ENCODE measurements at places on chromosomes 5 and 9.

- peak; percentile 48 for DNase-seq
Observed at GRCh38 chr9:133995012-133995896, 3.1 kb upstream of the VAV2 start.

DNA sequence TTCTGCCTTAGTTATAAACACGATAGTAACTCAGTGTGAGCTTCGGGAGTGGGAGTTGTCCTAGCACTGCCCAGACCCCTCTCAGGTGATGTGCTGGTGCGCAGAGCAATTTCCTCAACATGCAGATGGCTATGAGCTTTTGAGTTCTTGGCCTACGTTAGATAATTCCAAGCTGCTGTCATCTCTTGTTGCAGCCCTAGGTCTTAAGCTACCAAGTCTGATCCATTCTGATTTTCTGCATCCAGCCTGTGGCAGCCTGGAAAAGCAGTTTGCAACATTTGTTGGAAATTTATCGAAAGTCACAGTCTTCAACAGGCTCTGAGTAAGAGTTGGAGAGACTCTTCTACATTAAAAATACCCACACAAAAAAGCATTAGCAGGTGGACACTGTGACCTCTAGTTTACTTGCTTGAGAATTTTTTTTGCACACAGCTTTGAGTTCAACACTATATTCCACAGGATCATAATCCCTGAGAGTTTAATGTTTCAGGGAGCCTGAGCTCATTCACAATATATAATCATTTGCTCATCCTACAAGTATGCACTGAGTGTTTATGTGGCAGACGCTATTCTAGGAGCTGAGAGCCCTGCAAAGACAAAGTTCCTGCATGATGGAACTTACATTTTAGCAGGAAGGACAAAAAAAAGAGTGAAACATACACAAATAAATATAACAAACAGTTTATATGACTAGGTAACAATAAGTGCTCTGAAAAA is 91.6 kb downstream of the UBE2QL1 start:
- DNase-seq = no peak

DNA sequence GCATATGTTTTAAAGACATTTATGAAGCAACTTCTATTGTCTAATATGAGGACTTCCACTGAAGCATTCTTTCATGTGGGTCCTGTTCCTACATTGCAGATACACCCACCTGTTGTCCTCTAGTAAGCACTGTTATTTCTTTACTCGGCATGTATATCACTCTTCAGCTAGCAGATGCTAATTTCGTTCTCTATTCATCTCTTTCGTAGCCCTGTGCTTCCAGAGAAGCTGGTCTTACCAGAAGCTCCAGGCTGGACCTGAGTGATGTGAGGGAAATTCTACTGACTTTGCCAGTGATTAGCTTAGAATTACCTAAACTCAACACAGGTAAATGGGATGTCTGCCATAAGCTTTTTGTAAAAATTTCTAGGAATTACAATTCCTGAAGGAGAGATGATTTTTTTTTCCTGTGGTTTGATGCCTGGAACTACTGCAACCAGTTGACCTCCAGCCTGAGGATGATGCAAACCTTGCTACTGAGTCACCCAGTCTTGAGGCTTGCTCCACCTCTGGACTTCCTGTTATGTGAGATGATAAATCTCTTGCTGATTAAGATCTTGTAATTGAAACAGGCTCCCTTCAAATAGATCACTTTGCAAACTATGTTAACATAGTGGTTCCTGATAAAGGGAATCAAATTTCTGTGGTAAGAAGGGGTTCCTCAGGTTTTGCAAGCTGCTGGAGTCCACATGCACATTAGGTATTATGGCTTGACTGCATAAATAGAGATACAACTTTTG is 52.2 kb upstream of the SPINK5 start:
- DNase-seq = no peak

GRCh38 chr9:86907346-86907745 is 40.0 kb downstream of the GAS1 start:
- no peak for DNase-seq

- DNase-seq = no peak
Observed at GRCh38 chr5:113331209-113331551, 103.6 kb downstream of the TSSK1B start.

DNA sequence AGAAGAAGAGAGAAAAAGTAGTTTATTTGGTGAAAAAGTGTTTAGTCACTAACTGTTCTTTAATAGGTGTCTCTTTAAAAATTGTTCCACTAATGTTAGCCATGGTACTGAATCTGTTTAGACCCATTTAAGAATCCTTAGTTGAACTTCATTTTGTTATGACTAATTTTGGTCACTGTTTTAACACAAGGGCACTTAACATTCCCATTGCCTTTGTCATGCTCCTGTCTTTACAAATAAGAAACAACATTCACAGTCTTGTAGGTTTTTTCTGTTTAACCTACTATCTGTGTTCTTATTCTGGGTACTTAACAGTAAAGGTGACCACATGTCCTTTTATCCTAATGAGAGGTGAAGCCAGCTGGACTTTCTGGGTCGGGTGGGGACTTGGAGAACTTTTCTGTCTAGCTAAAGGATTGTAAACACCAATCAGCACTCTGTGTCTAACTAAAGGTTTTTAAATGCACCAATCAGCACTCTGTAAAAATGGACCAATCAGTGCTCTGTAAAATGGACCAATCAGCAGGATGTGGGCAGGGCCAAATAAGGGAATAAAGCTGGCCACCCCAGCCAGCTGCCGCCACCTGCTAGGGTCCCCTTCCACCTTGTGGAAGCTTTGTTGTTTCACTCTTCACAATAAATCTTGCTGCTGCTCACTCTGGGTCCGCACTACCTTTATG is 116.7 kb downstream of the WDR70 start:
- no peak for DNase-seq

- no peak for DNase-seq
Observed at GRCh38 chr5:169705322-169705721, 68.2 kb downstream of the DOCK2 start.

- DNase-seq = no peak
Observed at GRCh38 chr5:181112476-181112875, 18.5 kb downstream of the OR2V1 start.

- no peak for DNase-seq
Observed at GRCh38 chr9:133527444-133527920, 2.7 kb upstream of the MYMK start.

GRCh38 chr9:7394002-7394774 is 405.4 kb downstream of the DMAC1 start:
- DNase-seq = peak; percentile 97

GRCh38 chr5:127696683-127697082 is 6.5 kb upstream of the CCDC192 start:
- DNase-seq = no peak

GRCh38 chr9:124521142-124521541 is 13.9 kb upstream of the NR5A1 start:
- DNase-seq = no peak

DNA sequence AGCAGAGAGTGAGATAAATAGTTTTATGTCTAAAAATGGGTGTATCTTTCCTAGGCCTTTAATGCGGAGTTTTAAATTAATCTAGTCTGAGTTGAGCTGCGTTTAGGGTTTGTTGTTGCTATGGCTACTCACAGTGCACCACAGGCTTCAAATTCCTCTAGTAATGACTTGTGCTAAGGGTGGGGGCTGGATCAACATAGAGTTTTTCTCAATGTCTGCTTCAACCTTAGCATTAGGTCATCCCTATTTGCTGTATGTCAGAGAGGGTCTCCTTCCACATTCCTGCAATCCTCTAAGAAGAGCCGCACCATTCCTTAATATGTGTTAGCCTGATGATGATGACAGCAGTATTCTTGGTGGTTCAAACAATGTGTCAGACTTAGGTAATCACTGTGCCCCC is 465.6 kb upstream of the KIF2A start:
- no peak for DNase-seq

GRCh38 chr9:121700165-121700831 is 48.9 kb downstream of the DAB2IP start:
- peak; percentile 71 for DNase-seq

GRCh38 chr9:14205463-14205862 is 108.5 kb downstream of the NFIB start:
- DNase-seq = no peak

DNA sequence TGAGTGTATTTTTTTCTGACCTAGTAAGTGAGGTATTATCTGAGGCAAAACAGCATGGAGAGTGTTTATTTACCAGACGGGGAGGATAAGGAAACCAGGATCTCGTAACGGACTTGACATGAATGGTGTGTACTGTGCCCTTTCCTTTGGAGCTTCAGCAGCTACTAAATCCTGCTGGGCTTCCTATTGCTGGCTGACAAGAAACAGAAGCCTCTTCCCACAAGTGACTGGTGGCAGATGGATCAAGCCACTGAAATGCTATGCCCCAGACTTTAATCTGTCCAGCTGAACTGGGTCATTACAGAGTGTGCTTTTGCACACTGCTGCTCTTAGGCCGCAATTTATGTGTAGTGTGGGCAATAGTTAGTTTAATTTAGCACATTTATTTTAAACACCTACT is 162.7 kb upstream of the MRPS30 start:
- DNase-seq = peak; percentile 34

GRCh38 chr5:66653325-66653724 is 57.1 kb downstream of the MAST4 start:
- no peak for DNase-seq

- DNase-seq = no peak
Observed at GRCh38 chr9:37038943-37039464, 4.9 kb upstream of the PAX5 start.

- DNase-seq = no peak
Observed at GRCh38 chr5:112734597-112734996, 3.1 kb upstream of the APC start.

GRCh38 chr5:9869616-9870288 is 239.6 kb upstream of the TAS2R1 start:
- DNase-seq = no peak

DNA sequence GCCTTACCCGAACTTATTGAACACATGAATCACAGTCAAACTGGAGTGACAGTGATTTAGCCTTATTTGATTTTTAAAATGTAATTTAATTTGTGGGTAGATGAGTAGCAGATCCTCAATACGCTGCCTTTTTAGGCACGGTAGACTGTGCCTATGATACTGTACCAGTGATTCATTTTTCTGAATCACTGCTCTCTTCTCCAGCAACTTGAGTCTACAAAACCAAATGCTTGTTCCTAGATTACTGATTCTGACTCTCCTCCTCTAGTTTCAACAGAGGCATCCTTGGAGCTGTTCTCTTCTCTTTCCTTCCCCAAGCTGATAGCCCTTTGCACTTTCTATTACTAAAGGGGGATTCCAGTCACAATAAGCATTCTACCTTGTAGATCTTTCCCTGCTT is 94.3 kb upstream of the IL7R start:
- no peak for DNase-seq

GRCh38 chr9:4883326-4883873 is 90.7 kb downstream of the RCL1 start:
- no peak for DNase-seq

- no peak for DNase-seq
Observed at GRCh38 chr5:178322736-178323540, 90.3 kb upstream of the PHYKPL start.

DNA sequence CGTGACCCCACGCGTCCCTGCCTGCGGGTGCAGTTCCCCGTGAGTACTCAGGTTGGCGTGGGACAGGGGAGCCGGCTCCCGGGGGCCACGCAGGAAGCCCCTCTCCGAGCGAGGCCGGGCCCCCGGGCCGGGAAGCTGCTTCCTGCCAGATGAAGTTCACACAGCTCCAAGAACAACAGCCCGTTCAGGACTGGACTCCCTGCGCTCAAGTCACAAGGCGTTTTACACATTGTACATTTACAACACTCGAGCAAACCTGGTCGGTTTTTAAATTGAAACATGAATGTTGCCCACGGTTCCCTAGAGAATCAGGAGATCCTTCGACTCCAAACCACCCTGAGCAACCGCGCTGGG is 22.4 kb downstream of the SLC9A3 start:
- peak; percentile 73 for DNase-seq

DNA sequence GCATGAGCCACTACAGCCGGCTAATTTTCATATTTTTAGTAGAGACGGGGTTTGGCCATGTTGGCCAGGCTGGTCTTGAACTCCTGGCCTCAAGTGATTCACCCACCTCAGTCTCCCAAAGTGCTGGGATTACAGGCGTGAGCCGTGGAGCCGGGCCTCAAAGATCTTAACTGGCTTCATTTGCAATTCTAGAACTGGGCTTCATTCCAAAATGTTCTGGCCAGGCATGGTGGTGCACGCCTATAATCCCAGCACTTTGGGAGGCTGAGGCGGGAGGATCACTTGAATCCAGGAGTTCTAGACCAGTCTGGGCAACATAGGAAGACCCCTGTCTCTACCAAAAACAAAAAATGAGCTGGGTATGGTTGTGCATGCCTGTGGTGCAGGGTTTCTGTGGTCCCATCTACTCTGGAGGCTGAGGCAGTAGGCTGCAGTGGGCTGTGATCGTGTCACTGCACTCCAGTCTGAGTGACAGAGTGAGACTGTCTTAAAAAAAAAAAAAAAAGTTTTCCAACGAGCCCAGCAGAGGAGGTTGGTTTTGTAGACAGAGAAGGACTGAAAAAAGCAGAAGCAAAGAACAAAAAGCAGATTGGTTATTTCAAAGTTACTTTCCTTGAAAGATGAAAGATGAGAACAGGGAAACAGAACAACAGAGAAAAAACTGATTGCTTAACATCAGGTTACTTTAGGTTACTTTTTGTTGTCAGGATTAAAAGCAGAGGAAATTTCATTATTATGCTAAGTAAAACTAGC is 78.2 kb downstream of the ANKRD55 start:
- DNase-seq = no peak

- DNase-seq = no peak
Observed at GRCh38 chr9:36892279-36892678, 141.8 kb downstream of the PAX5 start.

DNA sequence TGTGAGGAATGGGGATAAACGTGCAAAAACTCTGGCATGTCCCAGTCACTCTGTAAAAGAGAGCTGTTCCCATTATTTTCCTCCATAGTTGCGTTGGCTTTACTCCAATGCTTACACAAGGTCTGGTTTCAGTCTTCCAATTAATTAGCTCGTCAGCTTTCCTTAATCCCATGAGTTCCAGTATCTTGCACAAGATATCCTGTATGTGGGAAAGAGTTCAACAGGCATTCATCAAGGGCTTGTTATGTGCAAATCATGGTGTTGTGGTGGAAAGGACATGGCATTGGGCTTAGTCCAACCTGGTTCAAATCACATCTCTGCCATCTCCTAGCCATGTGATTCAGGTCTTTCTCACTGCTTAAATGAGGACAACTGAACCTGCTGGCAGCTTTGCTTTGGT is 77.5 kb upstream of the PANK3 start:
- DNase-seq = peak; percentile 82

DNA sequence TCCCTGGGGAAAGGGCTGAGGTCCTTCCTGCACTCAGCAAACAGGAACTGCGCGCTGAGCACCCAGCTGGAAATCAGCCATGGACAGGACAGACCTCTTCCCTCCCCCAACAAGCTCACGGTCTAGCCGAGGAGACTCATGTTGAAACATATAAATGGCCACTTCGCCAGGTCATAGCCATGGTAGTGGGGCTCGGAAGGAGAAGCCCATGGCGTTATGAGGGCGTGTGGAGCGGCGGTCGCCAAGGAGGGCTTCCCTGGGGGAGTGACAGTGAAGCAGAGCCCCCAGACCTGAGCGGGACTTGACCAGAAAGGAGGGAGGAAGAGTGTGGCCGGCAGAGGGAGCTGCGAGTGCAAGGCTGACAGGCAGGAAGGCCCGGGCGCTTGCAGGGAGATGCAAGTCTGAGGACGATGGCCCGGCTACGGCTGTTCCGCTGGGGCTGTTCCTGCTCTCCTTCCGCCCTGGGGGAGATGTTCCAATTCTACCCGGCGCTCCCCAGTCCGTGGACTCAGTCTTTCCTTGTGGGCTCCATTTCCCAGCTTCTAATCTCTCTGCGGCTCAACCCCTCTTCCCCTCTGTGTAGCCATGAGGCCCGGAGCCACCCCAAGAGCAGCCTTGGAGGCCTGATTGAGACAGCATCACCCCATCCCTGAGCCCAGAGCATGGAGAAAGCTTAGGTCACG is 43.9 kb upstream of the PRRC2B start:
- peak; percentile 82 for DNase-seq

GRCh38 chr9:38284588-38285051 is 107.9 kb upstream of the ALDH1B1 start:
- no peak for DNase-seq

Measured in SK-MEL-5 (cell line).